ENCODE measurements at places on chromosomes 16 and 17.

GRCh38 chr16:49271363-49271762, 10.3 kb downstream of the CBLN1 start:
- DNase-seq: no peak

DNA sequence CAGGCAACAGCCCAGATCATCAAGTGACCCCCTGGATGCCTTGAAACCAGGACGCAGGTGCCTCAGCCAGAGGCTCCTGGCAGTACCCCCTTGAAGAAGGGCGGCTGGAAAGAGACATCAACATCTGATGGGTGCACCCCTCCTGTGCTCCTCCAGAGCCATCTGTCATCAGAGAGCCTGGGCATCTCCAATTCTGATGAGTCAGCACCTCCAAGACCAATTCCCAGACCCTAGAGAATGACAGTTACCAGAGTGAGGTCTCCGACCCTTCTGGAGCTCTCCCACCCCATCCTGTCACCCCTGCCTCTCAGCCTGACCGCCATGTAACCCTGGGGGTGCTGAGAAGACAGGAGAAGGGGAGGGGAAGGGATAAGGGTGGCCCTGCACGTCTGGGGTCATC, 433.7 kb downstream of the SOX9 start:
- DNase-seq: no peak

DNA sequence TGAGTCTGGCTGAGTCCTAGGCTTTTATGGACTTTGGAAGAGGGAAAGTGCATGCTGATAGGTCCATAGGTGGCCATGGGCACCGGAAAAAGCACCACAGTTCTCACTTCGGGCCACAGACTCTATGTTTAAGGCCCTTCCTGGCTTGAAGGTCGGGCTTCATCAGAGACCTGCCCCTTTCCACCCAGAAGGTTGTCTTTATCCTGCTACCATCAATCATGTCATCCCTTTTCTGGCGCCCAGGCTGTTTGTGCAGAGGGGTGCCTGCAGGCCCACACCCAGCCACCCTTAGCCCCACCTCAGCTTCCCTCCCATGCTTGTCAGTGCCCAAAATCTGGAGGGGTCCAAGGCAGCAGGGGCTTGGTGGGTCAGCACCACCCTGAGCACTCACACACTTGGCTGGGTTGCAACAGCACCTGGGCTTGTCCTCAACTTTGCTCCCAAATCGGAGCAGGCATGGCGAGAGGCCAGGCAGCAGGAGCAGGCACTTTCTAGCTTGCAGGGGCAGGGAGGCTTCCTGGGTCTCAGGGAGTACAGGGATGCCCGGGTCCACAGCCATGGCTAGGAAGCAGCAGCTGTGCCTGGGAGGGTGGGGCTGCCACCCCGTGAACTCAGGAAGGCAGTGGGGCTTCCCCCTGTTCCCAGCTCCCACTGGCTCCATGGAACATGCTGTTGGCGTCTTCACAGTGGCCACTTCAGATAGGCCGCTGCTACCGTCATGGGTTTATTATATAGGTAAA, 63.8 kb upstream of the TOM1L1 start:
- DNase-seq: no peak

DNA sequence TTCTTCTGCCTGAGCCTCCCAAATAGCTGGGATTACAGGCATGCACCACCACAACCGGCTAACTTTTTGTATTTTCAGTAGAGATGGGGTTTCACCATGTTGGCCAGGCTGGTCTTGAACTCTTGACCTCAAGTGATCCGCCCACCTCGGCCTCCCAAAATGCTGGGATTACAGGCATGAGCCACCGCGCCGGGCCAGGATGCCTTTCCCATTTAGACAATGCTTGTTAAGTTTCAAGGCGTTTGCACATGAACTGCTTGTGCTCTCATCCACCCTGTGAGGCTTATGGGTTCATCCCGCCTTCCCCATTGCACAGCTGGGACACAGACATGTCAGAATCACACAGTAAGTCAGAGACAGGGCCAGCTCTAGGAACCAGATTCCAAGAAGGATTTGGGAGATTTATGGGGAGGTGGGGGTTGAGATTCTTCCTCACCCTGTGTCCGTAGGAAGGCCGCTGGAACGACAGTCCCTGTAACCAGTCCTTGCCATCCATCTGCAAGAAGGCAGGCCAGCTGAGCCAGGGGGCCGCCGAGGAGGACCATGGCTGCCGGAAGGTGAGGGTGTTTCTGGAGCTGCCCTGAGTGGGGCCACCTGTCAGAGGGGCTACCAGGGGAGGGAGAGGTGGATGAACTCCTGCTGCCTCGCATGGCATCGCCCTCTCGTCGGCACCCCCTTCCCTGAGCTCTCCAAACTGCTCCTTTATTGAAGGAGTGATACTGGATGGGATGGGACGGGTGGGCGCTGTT, 46.3 kb downstream of the MRC2 start:
- DNase-seq: no peak

- DNase-seq: no peak
Observed at GRCh38 chr17:62566996-62567578, 60.4 kb upstream of the MRC2 start.

- no peak for DNase-seq
Observed at GRCh38 chr16:4212934-4213296, 29.0 kb downstream of the SRL start.

DNA sequence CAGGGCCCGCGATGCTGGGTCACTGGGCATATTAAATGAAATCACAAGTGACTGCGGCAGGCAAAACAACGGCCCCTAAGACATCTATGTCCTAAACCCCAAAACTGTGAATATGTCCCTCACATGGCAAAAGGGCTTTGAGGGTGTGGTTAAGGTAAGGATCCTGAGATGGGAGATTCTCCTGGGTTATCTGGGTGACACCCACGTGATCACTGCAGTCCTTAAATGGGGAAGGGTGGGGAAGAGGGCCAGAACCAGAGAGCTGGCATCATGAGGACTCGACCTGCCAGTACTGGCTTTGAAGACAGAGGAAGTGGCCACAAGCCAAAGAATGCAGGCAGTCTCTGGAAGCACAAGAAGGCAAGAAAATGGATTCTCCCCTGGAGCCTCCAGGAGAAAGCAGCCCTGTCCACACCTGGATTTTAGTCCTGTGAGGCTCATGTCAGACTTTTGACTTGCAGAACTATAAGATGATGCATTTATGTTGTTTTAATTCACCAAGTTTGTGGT, 12.5 kb downstream of the COTL1 start:
- no peak for DNase-seq

DNA sequence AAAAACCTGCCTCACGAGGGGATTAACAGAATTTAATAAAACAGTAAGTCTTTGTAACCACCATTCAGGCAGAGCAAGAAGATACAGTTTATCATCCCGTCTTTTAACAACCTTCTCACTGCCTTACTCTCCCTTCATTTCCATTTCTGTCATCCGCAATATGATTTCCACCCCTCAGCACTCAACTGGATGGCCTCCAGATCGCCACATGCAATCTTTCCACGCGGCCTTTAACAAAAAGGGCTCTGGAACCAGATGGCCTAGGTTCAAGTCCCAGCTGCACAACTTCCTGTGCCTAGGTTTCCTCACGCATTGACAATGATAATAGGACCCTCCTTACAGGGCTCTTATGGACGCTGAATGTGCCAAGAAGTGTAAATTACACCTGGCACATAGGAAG, 103.6 kb downstream of the GAS7 start:
- DNase-seq: no peak

DNA sequence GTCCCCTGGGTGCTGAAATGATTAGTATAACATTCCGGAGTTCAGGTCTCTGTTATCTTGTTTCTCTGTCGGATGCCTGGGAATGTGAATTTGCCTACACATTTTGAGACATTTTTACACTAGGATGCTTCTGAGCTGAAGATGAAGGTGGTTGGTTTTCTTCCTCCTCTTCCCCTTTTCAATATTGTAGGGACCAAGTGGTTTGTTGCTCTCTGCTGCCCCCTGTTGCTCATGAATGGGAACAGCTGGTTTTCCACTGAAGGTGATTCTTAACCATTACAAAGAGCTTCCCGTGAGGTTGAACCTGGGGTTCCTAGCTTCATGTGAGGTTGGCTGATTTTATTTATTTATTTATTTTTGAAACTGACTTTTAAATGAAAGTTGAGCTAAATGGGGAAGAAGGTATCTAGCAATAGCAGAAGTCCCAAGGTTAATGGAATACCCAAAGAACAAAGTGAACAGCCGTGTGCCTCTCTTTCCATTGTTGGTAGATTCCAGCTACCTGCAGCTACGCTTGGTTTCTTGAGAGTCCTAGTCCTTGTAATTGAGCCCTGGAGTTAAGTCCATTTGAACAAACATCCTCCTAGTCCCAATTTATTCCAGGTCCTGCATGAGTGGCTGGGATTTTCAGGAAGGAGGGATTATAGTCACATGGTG, 983.9 kb upstream of the EEF2KMT start:
- DNase-seq: peak; percentile 47

DNA sequence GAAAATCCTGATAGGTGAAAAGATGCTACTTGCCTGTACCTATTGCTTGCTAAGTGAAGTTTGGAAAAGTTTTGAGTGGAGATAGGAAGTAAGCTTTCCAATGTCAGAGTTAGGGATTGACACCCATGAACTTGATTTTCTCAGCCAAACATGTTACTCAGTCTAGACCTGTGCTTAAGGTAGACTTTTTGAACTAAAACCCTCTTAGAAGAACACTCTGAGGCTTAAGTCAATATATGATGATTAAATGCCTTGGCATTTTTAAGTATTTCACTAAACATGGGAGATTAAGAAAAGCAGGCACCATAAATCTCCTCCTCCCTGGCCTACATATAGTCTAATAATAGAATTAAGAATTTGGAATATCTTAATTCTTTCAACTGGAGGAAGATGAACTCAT, 785.6 kb upstream of the SOX9 start:
- no peak for DNase-seq

DNA sequence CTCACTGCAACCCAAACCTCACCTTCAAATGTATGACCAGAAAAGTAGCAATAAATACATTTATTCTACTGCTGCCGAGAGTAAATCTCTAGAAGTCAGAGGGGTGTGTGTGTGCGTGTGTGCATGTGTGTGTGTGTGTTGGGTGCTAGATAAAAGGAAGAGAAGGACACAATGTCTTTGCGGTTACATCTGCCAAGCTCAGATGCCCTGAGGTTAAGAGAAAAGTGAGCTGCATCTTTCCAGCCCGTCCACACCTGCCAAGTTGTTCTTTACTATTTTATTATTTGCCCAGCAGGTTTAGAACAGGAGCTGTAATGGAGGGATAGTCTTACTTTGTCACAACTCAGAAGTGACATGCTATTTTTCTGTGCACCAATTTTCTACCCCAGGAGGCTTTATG, 54.5 kb upstream of the ANKFN1 start:
- no peak for DNase-seq

GRCh38 chr17:64281962-64282752, 19.1 kb upstream of the TEX2 start:
- no peak for DNase-seq

All from posterior cingulate gyrus (tissue), 11 donors.